ENCODE measurements at places on chromosomes 2 and 18.

- DNase-seq = no peak
Observed at GRCh38 chr2:173077506-173078177, 2.0 kb downstream of the MAP3K20 start.

- peak; percentile 84 for DNase-seq
Observed at GRCh38 chr18:50806208-50806616, 13.6 kb downstream of the MRO start.

DNA sequence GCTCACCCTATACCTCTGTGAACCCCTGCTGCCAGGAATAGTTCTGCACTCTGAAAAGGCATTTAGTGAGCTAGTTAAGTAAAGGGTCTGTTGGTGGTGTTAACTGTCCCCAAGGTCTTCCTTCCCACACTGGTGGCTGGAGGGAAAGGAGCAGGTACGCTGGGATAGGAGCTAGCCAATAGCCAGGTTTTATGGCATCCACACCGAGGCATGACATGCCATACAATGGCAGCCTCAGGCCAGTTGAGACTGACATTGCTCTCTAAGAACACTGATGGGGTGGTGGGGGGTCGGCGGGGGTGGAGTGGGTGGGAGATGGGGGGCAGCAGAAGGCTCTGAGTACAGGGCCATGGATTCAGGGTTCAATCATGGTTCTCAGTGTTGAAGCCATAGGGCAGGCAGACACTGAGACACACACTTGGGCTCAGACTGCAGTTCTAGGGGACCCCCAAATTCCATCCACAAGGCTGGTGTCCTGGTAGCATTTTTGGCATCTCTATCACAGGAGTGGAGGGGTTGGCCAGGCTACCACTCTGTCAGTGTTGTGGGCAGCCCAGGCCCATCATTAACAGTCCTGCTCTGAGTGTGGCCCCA lies 136.0 kb downstream of the CTIF start:
- no peak for DNase-seq

DNA sequence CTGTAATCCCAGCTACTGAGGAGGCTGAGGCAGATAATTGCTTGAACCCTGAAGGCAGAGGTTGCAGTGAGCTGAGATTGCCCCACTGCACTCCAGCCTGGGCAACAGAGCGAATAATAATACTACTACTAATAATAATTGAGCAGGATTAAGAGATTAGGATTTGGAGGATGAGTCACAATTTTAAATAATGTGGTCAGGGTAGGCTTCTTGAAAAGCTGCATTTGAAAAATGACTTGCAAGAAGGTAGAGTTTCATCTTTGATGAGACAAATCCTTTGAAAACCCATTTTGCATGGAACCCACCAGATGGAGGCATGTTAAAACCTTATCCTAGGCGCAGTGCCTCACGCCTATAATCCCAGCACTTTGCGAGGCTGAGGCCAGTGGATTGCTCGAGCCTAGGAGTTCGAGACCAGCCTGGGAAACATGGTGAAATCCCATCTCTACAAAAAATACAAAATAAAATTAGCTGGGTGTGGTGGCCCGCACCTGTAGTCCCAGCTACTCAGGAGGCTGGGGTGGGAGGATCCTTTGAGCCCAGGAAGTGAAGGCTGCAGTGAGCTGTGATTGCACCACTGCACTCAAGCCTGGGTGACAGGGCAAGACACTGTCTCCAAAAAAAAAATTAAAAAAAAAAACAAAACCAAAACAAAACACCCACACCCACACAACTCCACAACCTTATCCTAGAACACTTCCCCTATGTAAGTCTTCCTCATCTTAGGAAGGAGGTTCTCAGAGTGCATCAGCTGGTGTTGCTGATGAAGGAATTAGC lies 3.3 kb upstream of the ATP8B1 start:
- peak; percentile 69 for DNase-seq

- DNase-seq = no peak
Observed at GRCh38 chr2:19098467-19099160, 259.8 kb downstream of the OSR1 start.

DNA sequence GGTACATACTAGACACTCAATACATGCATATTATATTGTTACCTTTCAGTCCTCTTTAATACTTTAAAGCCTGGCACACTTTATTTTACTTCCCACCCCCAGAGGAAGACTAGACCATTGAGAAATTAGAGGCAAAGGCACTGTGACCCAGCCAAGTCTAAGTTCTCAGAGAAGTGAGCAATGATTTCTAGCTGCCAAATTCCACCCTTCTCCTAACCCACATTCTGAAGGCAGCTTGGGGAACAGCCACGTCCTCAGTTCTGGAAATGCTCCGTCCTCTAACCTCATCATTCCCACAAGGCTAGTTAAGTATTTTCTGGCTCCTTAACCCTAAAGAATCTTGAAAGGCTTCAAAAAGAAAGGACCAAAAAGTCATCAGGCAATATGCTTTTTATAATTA lies 86.6 kb downstream of the COL5A2 start:
- no peak for DNase-seq

DNA sequence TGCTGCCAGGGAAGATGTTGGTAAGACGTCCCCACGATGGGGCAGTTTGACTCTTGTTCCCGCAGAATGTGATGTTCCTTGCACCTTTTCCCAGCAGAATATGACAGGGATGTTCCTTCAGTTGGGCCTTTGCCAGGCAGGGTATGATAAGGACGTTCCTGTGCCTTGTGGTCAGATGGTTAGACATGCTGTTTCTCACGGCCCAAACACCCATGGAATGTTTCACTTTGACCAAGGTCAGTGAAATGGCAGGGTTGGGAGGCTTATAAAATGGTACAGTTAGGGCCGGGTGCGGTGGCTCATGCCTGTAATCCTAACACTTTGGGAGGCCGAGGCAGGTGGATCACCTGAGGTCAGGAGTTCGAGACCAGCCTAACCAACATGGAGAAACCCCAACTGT lies 40.3 kb upstream of the YPEL5 start:
- DNase-seq = no peak

GRCh38 chr2:594297-594949 lies 82.8 kb downstream of the TMEM18 start:
- no peak for DNase-seq

GRCh38 chr2:69114534-69114933 lies 101.6 kb downstream of the ANTXR1 start:
- no peak for DNase-seq

DNA sequence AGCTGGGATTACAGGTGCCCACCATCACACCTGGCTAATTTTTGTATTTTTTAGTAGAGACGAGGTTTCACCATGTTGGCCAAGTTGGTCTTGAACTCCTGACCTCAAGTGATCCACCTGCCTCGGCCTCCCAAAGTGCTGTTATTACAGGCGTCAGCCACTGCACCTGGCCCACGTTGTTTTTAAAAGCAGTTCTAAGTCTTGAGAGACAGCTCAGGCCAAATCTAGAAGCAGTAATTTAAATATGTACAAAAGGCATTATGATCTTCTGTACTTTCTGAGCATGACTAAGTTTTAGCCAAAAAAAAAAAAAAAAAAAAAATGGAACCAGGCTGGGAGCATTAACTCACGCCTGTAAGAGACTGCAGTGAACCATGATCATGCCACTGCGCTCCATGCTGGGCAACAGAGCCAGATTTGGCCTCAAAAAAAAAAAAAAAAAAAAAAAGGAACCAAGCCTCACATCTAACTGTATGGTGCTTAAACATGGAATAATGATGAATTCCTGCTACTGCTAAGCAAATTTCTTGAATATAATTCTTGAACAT lies 4.0 kb downstream of the ABHD3 start:
- DNase-seq = peak; percentile 32

GRCh38 chr2:25851740-25852503 lies 26.4 kb downstream of the ASXL2 start:
- peak; percentile 82 for DNase-seq

DNA sequence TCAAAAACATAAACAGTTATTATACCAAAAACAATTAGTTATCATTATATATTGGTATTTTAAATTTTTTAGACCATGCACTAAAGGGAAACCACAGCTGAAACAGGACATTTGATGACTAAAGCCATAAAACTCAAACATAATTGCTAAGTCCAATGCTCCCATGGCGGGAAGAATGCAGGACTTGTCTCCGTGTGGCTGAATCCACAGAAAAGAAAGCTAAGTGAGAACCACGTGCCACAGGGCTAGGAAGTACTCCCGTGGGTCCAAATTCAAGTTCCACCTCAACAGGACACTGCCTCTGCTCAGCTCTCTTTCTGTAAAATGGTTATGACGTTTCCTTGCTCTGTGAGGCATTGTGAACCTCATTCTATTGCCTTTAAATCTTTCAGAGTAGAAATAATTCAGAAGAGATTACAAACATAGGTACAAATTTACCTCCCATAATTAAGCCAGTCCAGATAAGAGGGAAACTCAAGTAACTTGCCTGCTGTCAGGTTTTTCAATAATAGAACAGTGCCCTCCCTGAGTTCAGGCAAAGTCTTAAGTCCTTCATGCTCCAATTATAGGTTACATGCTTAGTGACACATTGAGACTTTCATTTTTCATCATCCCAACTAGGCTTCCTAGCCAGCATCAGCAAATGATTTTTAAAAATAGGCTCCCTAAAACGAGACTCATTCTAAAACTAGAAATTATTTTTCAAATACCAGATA lies 36.7 kb downstream of the FTCDNL1 start:
- no peak for DNase-seq

DNA sequence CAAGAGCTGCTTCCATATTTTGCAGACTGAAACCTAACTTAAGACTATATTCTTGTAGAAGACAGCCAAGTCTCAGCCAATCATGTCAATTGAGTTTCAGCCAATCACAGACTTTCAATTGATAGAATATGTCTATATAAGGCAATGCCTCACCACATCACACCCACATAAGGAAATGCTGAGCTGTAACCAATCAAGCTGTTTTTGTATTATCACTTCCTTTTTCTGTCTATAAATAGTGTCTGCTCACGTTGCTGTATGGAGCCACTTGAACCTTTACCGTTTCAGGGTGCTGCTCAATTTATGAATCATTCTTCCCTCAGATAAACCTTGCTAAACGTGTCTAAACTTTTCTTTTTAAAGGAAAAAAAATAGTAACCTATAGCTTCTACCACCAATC lies 1554.4 kb upstream of the LRRTM1 start:
- DNase-seq = no peak

- DNase-seq = no peak
Observed at GRCh38 chr2:180694445-180695421, 285.7 kb upstream of the UBE2E3 start.

DNA sequence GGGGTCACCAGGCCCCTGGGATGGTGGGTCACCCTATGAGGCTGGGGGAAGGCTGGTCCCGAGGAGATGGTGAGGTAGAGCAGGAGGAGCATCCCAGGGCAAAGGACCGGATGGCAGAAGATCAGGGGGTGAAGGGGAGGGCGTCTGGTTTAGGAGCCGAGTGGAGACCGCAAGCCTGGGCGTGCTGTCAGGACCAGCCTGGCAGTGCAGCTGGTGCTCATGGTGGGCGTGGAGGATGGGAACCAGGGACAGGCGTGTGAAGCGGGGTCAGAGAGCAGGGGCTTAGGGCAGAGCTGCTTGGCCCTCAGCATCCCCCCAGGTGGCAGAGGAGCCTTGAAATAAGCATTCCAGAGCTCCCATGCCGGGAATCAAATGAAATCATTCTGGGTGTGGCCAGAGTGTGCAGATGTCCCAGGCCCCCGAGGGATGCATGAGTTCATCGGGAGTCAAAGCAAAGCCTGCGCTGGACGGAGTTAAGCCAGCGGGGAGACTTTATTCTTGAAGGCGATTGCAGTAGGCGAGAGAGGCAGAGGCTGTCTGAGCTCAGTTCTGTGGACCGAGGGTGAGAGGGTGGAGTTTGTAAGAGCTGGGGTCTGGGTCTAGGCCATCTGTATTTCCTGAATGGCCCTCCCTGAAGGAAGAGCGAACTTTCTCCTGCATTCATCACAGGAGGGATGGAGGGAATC lies 33.1 kb upstream of the MBP start:
- DNase-seq = no peak

DNA sequence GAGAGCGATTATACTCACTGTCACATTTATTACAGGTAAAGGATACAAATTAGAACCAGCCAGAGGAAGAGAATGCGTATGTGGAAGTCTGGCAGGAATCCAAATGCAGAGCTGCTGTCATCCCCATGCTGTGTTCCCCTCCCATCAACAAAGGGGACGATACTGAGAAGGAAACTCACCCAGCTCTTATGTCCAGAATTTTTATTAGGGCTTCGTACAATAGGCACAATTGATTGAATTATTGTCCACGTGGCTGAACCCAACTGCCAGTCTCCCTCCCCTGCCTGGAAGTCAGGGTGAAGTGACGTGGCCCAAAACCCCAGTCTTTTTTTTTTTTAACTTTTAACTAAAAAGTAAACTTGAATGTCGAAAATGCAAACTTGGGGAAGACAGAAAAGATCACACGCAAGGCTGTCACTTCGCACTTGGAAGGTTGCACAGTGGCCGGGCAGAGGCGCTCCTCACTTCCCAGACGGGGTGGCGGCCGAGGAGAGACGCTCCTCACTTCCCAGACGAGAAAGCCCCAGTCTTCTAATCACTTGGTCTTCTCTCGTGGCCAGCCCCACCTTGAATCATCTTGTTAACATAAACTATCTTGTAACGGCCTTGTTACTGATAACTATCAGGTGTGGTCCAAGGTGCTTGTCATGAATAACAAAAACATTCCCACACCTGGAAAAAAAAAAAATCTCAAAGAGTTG lies 40.0 kb upstream of the ITSN2 start:
- no peak for DNase-seq

GRCh38 chr2:45890819-45891218 lies 239.3 kb downstream of the PRKCE start:
- DNase-seq = peak; percentile 82

- no peak for DNase-seq
Observed at GRCh38 chr2:20771299-20771698, 51.6 kb downstream of the LDAH start.

DNA sequence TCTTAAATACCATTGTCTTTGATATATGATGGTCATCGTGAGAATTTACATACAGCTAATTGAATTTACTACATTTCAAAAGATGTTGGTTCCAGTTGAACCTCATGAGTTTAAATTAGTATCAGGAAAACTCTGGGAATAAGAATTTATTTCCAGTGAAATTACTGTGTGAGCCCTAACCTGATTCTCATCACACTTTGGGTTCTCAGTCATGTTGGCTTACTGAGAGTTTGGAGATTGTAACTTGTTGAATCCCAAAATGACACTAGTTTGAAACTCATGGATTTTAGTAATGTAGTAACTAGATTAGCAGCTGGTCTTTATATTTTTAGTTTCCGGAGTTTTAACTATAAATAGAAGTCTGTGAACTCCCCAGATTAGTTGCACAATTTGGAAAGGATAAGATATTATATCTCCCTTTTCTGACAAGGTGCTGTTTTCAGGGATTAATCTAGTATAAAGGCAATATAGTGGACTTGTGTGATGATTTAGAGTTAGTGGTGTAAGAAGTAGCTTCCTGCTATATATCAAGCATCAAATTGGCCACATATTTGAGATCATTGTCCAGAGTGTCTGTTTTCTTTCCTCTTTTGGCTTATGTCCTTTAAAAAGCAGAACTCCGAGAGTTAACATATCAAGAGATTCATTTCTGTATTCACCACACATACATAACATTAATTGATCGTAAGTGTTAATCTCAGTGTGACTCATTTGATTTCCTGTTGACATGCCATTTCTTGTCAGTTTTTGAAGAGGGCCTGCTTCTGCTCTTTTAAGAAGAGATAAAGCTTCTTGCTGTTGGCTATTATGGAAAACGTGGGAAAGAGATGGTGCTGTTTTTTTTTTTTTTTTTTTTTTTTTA lies 15.7 kb downstream of the NDUFV2 start:
- DNase-seq = peak; percentile 83

Data from inflammatory macrophage treated with lipopolysaccharide for 4 hours (primary cell).